ENCODE measurements at places on chromosomes 7 and 10. TPM values are rescaled to one million over a fixed set of nuclear protein-coding genes. Genes with fewer than 3 reads are reported as not detected.

Gene RASSF4
- total RNA-seq: 33.6 TPM

GRCh38 chr7:99109108-99110051, 34.5 kb downstream of the SMURF1 start:
- peaks cover 75% of the 10 kb centered on the region for H3K4me1 ChIP-seq
- no peaks in the 10 kb centered on the region for H3K36me3 ChIP-seq
- H3K4me3 ChIP-seq: no peak overlapping the region
- no peak for DNase-seq
- H3K27me3 ChIP-seq: no peaks in the 10 kb centered on the region

GRCh38 chr7:77295549-77295948, 95.9 kb upstream of the FGL2 start:
- H3K4me3 ChIP-seq: no peak overlapping the region
- H3K27me3 ChIP-seq: no peaks in the 10 kb centered on the region
- no peak overlapping the region for H3K27ac ChIP-seq
- no peak for DNase-seq
- H3K4me1 ChIP-seq: no peaks in the 10 kb centered on the region
- peaks cover 23% of the 10 kb centered on the region for H3K36me3 ChIP-seq

Gene SPDYE11
- not detected for total RNA-seq

Gene RBP3
- total RNA-seq: not detected

DNA sequence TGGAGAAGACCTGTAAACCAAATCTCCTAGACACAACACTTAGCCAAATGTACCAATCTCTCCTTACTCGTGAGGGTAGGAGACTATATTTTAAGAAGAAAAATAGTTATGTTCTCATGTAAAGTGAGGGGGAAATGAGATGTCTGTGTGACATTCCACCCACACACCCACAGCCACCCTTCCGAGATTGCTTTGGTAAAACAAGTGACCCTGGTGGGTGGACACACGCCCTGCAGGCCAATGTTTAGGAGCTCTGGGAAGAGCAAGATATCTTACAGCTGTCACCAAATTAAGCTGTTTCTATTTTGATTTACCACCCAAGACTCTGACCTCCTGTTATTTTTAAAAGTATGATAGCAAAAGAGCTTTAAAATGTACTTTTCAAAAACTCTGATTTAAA, 147.2 kb upstream of the PFKP start:
- DNase-seq: no peak
- no peak overlapping the region for H3K4me3 ChIP-seq
- no peak overlapping the region for H3K27ac ChIP-seq
- no peaks in the 10 kb centered on the region for H3K36me3 ChIP-seq

GRCh38 chr10:69074532-69074931, 13.4 kb upstream of the SRGN start:
- no peak overlapping the region for H3K27ac ChIP-seq
- H3K4me1 ChIP-seq: no peaks in the 10 kb centered on the region
- no peak overlapping the region for H3K4me3 ChIP-seq
- H3K36me3 ChIP-seq: no peaks in the 10 kb centered on the region
- no peaks in the 10 kb centered on the region for H3K27me3 ChIP-seq

Gene DPYSL4
- 2.5 TPM for total RNA-seq

Gene MYH16
- not detected for total RNA-seq

Gene CRYGN
- total RNA-seq: under 0.01 TPM

Gene SYNPO2L
- not detected for total RNA-seq

DNA sequence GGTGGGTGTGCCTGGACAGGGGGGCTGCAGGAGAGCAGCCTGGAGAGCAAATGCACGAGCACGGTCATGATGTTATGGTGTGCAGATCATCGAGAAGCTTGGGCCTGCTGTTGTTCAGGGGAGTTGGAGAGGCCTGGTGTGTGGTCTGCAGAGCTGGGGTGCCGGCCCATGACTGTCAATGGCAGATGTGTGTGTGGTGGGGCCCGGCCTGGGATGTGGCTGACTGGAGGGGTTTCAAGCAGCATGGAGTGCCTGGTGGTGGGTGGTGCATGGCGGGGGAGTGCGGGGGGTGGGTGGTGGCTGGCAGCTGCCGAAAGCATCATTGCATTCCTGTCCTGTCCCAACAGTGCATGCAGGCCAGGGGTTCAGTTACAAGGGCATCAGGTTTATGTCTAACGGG, 122.6 kb downstream of the DOCK1 start:
- peaks cover 17% of the 10 kb centered on the region for H3K4me1 ChIP-seq
- no peak overlapping the region for H3K4me3 ChIP-seq
- H3K27ac ChIP-seq: no peak overlapping the region

Gene KIAA1217
- 10.1 TPM for total RNA-seq

GRCh38 chr10:25177093-25177753, 2.4 kb downstream of the GPR158 start:
- H3K4me1 ChIP-seq: peaks cover 25% of the 10 kb centered on the region
- H3K27ac ChIP-seq: no peak overlapping the region
- H3K27me3 ChIP-seq: peaks cover 27% of the 10 kb centered on the region
- no peak for DNase-seq

Gene SPDYE16
- total RNA-seq: not detected

- H3K4me1 ChIP-seq: no peaks in the 10 kb centered on the region
- H3K4me3 ChIP-seq: no peak overlapping the region
- H3K27me3 ChIP-seq: no peaks in the 10 kb centered on the region
- no peaks in the 10 kb centered on the region for H3K36me3 ChIP-seq
- no peak for DNase-seq
Measured at GRCh38 chr7:88040694-88041093, 106.6 kb downstream of the ADAM22 start.

DNA sequence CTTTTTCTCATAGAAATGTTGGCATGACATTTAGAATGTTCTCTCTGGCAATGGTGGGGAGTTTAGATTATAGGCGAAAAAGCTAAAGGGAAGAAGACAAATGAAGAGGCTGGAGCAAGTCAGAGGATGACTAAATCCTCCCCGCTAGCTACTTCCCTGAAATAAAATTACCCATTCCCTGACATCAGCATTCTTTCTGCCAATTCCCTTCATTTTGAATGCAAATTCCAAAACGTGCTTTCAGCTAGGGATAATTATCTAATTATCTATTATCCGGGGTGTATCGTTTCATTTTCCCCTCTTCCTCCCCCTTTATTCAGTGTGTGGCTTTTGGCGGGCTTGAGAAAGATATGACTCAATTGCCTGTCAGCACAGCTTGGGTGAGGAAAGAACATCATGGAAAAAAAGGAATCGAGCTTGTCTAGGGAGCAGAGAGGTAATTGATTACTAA, 672.3 kb downstream of the TNS3 start:
- no peaks in the 10 kb centered on the region for H3K27me3 ChIP-seq
- no peaks in the 10 kb centered on the region for H3K4me1 ChIP-seq
- H3K36me3 ChIP-seq: no peaks in the 10 kb centered on the region
- no peak for DNase-seq
- no peak overlapping the region for H3K4me3 ChIP-seq

Gene PRPS1L1
- not detected for total RNA-seq

DNA sequence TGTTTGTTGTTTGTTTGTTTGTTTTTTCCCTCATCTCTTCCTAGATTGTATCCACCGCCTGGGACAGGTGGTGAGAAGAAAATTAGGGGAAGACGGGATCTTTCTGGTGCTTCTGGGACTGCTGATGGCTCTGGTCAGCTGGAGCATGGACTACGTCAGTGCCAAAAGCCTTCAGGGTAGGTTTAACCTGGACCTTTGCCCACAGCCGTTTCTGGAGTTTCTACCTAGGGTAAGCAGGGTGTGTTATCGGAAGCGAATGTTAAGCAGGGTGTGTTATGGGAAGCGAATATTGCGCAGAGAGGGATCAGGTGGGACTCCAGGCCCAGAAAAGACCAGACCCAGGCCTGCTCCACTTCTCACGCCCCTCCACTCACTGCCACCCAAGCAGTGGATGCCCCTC, 4.7 kb downstream of the CLCN1 start:
- no peak overlapping the region for H3K27ac ChIP-seq
- H3K4me1 ChIP-seq: peaks cover 5% of the 10 kb centered on the region
- H3K27me3 ChIP-seq: no peaks in the 10 kb centered on the region
- DNase-seq: no peak

- no peak within 1 kb of the TSS for H3K27ac ChIP-seq
- H3K4me1 ChIP-seq: no peaks in the 10 kb centered on the region
- no peak within 1 kb of the TSS for H3K4me3 ChIP-seq
Measured at GRCh38 chr10:73433538-73433867, at the start of gene MSS51. TSS of gene MSS51 (minus strand) at chr10:73433561. CDS start at chr10:73428284, 5,277 bp downstream.

- DNase-seq: no peak
- H3K4me1 ChIP-seq: peaks cover 79% of the 10 kb centered on the region
Measured at GRCh38 chr10:132517951-132518521, 19.6 kb upstream of the INPP5A start.

GRCh38 chr10:2619472-2619871, 447.9 kb upstream of the PFKP start:
- H3K27ac ChIP-seq: no peak overlapping the region
- no peaks in the 10 kb centered on the region for H3K36me3 ChIP-seq
- no peak overlapping the region for H3K4me3 ChIP-seq
- H3K27me3 ChIP-seq: no peaks in the 10 kb centered on the region
- H3K4me1 ChIP-seq: no peaks in the 10 kb centered on the region

DNA sequence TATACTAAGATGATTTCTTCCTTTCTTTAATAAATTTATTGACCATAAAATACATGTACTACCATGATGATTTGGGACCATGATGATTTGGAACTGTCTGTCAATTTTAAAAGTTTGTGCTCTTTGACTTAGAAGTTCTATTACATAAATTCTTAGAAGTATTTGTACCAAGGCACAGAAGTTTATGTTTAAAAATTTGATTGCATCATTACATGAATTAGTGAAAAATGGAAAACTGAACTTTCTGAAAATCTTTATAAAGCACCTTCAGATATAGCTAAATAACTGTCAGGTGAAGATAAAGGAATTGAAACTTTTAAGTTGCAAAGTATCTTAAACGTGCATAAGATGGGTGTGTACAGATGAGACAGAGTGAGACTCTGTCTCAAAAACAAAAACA, 32.0 kb downstream of the MALSU1 start:
- no peaks in the 10 kb centered on the region for H3K36me3 ChIP-seq
- H3K4me3 ChIP-seq: no peak overlapping the region
- no peak overlapping the region for H3K27ac ChIP-seq
- no peaks in the 10 kb centered on the region for H3K27me3 ChIP-seq

Gene CCDC136
- 20.7 TPM for total RNA-seq

- DNase-seq: no peak
- no peaks in the 10 kb centered on the region for H3K27me3 ChIP-seq
- no peaks in the 10 kb centered on the region for H3K36me3 ChIP-seq
- no peak overlapping the region for H3K27ac ChIP-seq
Measured at GRCh38 chr7:70148997-70149396, 550.7 kb downstream of the AUTS2 start.

- no peaks in the 10 kb centered on the region for H3K36me3 ChIP-seq
- H3K4me1 ChIP-seq: no peaks in the 10 kb centered on the region
Measured at GRCh38 chr7:95919556-95919955, 147.2 kb downstream of the DYNC1I1 start.

Gene PILRB
- total RNA-seq: 33.6 TPM

GRCh38 chr10:9211228-9211627, 1156.7 kb downstream of the GATA3 start:
- H3K27ac ChIP-seq: no peak overlapping the region
- H3K4me1 ChIP-seq: peaks cover 6% of the 10 kb centered on the region
- H3K27me3 ChIP-seq: peaks cover 5% of the 10 kb centered on the region
- H3K4me3 ChIP-seq: no peak overlapping the region

Gene OR13A1
- total RNA-seq: not detected

Gene NODAL
- total RNA-seq: not detected

Gene NEUROG3
- total RNA-seq: not detected

- H3K36me3 ChIP-seq: no peaks in the 10 kb centered on the region
- no peak overlapping the region for H3K27ac ChIP-seq
- H3K27me3 ChIP-seq: no peaks in the 10 kb centered on the region
- peak; percentile 5 for DNase-seq
- no peak overlapping the region for H3K4me3 ChIP-seq
Measured at GRCh38 chr7:69577221-69577620, 21.1 kb upstream of the AUTS2 start.

- no peaks in the 10 kb centered on the region for H3K36me3 ChIP-seq
- no peaks in the 10 kb centered on the region for H3K4me1 ChIP-seq
- H3K27ac ChIP-seq: no peak overlapping the region
- H3K4me3 ChIP-seq: no peak overlapping the region
- H3K27me3 ChIP-seq: peaks cover 3% of the 10 kb centered on the region
- DNase-seq: no peak
Measured at GRCh38 chr10:130554701-130555410, 418.7 kb downstream of the GLRX3 start.

Gene BAZ1B
- 64.0 TPM for total RNA-seq

- H3K27ac ChIP-seq: no peak overlapping the region
- no peaks in the 10 kb centered on the region for H3K36me3 ChIP-seq
- peaks cover 6% of the 10 kb centered on the region for H3K4me1 ChIP-seq
- no peaks in the 10 kb centered on the region for H3K27me3 ChIP-seq
Measured at GRCh38 chr10:23395017-23395416, 43.9 kb upstream of the OTUD1 start.

Gene UPK3BL2
- total RNA-seq: 2.1 TPM

GRCh38 chr10:7168414-7168813, 242.4 kb downstream of the SFMBT2 start:
- H3K36me3 ChIP-seq: peaks cover 33% of the 10 kb centered on the region
- H3K27me3 ChIP-seq: no peaks in the 10 kb centered on the region
- no peak overlapping the region for H3K27ac ChIP-seq
- no peak overlapping the region for H3K4me3 ChIP-seq

GRCh38 chr7:98810153-98810802, 59.5 kb downstream of the TMEM130 start:
- no peak overlapping the region for H3K27ac ChIP-seq
- H3K4me1 ChIP-seq: no peaks in the 10 kb centered on the region
- no peaks in the 10 kb centered on the region for H3K36me3 ChIP-seq
- no peak for DNase-seq
- H3K4me3 ChIP-seq: no peak overlapping the region

Gene PRLHR
- 1.9 TPM for total RNA-seq

DNA sequence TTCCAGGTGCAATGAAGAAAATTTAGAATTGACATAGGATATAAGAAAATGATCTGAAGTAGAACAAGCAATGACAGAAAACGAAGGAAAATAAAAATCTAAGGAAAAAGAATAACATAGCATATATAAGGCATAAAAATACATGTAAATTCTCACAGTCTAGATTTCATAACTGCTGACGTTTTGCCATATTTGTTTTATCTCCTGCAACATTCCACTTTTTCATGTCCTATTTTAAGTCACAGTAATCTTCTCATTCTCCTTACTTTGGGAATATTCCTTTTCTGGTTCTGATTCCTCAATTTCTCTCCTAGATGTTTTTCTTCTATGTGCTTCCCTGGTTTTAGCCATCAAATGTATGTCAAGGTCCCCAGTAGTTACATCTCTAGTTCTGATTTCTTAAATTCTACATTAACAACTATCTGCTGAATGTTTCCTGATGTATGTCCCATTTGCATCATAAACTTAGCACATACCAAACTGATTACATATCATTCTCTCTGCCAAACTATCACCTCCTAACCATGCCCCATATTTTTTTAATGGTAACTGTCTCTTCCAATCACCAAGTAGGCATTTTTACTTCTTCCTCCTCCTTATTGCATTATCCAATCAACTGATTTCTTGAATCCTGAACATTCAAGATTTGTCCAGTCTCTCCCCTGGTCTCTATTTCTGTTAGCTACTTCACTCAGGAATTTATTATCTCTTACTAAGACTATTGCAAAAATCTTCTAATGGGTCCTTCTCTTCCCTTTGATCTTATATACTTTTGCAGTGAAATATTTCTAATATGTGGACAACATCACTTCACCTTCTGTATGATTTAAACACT, 171.3 kb downstream of the DNAJC1 start:
- H3K36me3 ChIP-seq: peaks cover 11% of the 10 kb centered on the region
- no peak overlapping the region for H3K27ac ChIP-seq
- no peak overlapping the region for H3K4me3 ChIP-seq
- H3K4me1 ChIP-seq: no peaks in the 10 kb centered on the region
- no peak for DNase-seq

GRCh38 chr10:72318418-72319262, 36.1 kb downstream of the DNAJB12 start:
- peak overlapping the region; percentile 84 for H3K27ac ChIP-seq
- peak overlapping the region; percentile 54 for H3K4me3 ChIP-seq
- DNase-seq: no peak
- H3K27me3 ChIP-seq: no peaks in the 10 kb centered on the region
